ENCODE measurements at places on chromosomes 13 and 19.

GRCh38 chr13:107342747-107343146 is 774.8 kb upstream of the ARGLU1 start:
- DNase-seq: no peak

DNA sequence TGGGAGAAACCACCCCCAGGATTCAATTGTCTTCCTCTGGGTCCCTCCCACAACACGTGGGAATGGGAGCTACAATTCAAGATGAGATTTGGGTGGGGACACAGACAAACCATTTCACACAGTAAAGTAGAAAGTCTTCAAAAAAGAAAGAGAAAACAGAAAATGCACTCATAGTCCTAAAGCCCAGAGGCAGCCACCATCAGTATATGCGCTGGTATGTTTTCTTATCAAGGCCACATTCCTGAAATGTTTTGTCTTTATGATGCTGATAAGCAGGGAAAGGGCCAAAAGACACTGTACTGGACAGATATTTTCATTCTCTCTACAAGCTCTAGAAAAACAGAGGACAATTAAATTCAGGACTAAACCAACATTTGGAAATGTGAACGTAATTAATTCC is 375.8 kb upstream of the TSHZ3 start:
- DNase-seq: no peak

- peak; percentile 48 for DNase-seq
Observed at GRCh38 chr19:33771384-33772101, 25.1 kb upstream of the KCTD15 start.

- no peak for DNase-seq
Observed at GRCh38 chr13:67588607-67589006, 358.5 kb upstream of the PCDH9 start.

- DNase-seq: no peak
Observed at GRCh38 chr13:48096670-48097069, 1.8 kb upstream of the MED4 start.

GRCh38 chr19:5926641-5927440 is 12.8 kb downstream of the CAPS start:
- DNase-seq: peak; percentile 97

GRCh38 chr13:100552755-100553154 is 35.8 kb downstream of the GGACT start:
- no peak for DNase-seq

- DNase-seq: no peak
Observed at GRCh38 chr19:38228491-38229439, 4.7 kb upstream of the DPF1 start.

DNA sequence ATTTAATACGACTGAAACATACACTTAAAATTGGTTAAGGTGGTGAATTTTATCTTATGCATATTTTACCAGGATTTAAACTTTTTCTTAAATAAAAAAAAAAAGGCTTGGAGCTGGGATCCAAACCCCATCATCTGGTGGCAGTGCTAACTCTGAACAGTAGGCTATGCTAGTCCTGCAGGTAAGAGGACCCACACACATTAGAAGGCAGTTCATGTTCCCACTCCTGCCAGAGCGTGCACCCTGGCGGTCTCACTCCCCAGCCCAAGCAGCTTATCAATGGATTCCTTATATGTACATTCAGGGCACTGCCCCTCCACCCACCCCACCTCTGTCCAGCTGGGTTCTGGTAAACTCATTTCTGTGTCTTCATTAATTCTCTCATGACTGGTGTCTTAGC is 31.3 kb upstream of the CEBPA start:
- DNase-seq: no peak

DNA sequence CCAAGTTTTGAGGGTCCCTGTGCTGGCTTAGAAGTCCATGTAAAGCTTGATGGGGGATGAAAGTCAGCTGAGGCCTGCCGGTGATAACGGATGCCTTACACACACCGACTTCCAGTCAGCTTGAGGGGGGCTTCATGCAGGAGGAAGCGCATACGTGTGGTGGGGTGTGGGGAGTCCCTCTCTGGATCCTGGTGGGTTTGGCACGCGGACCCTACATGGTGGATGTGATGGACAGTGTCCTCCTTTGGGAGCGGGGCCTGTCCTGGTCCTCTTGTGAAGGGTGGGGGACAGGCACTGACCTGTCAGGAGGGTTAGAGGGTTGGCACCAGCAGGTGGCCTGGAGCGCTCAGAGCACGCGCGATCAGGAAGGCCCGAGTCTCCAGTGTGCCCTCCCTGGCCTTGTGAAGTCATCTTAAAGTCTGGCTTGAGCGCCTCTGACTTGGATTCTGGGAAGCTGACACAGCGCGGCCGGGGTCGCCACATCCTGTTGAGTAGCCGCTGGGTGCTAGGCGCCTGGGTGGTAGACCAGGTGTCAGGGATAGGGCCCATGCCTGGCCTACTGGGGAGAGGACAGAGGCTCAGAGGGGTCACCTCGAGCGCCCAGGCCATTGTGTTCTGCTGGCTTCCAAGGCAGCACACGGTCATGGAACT is 2.9 kb downstream of the DAZAP1 start:
- DNase-seq: peak; percentile 24

DNA sequence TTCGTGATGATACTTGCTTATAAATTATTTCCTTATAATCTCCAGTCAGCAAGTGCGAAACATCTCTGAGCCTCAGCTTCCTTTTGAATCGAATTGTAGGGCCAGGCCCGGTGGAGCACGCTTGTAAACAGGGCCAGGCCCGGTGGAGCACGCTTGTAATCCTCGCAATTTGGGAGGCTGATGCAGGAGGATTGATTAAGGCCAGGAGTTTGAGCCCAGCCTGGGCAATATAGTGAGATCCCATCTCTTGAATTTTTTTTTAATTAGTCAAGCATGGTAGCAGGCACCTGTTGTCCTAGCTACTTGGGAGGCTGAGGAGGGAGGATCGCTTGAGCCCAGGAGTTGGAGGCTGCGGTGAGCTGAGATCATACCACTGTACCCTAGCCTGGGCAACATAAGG is 116.2 kb upstream of the MCF2L start:
- no peak for DNase-seq

GRCh38 chr19:30676990-30677679 is 305.0 kb downstream of the ZNF536 start:
- no peak for DNase-seq

DNA sequence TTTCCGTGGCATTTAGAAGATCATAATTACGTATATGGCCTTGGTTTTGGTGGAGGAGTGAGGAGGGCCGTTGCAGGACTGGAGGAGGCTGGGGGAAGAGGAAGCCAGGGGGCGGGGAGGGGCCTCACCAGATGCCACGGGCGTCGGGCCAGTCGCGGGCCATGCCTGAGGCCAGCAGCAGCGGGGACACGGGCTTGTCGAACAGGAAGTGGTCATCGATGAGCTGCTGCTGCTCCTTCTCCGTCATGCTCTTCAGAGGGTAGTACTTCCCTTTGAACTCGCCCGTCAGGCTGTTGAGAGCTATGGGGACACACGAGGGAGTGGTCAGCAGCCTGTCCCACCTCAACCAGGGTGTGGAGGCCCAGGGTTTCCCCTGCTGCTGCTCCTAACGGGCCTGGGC is 11.1 kb downstream of the CKM start:
- DNase-seq: peak; percentile 11

DNA sequence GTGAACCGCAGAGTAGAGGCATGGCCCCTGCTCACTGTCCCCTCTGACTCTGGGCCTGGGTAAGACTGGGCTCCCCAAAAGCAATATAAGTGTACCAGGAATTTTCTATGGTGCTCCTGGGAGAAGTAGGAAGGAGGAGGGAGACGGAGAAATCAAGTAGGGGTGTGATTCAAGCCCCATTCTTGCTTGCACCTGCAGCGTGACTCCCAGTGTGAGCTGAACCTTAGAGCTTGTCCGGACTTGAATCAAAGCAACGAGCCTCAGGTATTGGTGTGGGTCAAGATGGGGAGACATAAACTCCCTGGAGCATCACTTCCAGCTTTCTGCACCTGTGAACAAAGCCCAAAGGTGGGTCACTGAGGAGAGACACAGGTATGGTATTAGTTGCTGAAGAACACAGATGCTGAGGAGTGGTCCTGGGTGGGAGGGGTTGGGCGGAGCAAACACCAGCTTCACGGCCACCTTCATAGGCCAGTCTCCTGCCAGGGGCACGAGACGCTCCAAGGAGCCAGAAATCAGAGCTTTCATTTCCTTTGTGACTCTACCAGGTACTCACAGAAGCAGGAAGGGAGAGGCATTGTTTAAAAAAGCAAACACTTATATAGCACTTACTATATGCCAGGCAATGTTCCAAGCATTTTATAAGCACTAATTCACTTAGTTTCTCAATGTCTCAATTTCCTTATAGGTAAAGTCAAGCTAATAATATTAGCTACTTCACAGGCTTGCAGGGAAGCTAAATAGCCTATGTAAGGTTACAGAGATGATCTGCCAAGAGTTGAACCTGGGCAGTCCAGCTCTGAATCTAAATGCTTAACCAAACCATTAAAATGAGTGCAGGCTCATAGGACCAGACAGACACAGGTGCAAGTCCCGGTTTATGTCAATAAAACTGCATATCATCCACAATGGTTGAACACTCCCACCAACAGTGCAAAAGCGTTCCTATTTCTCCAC is 775.3 kb downstream of the UQCRFS1 start:
- no peak for DNase-seq

DNA sequence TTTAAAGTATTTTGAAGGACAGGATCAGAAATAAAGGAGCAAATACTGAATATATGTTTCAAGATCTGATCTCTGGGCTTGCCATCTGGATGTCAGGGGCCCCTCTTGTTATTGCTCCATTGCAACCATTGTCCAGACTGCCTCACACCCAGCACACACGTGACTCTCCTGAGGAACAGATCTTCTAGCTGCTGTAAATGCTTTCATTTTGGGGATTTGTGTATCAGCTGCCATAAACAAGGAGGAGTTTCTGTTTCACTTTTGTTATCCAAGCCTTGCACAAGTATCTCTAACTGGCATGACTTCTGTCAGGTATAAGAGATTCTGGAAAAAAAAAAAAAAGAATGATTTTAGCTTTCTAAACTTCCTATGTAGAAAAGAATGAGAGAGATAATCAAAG is 1624.1 kb upstream of the PRR20A start:
- no peak for DNase-seq

DNA sequence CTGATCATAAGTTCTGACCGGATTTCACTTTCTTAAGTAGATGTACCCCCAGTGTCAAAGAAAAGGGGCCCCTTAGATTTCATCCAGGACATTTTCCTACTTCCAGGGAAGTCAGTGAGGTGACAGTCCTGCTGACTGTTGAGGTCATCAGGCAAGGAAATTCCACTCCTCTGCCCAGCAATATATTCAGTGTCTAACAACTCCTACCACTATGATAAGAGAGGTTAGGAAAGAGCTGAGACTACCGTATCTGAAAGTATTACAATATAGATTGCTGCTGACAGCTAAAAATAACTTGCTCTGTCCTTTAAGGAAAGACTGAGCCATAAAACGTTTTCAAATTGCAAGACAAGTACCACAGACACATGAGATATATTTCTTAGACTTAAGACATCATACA is 325.1 kb downstream of the EFNB2 start:
- DNase-seq: no peak

GRCh38 chr13:105627270-105627669 is 908.2 kb downstream of the EFNB2 start:
- DNase-seq: no peak

Measured in AG10803 (cell line).